Epithelial cell of umbilical artery (primary cell): ENCODE measurements at places on chromosomes 12 and 14. TPM values are rescaled to one million over a fixed set of nuclear protein-coding genes. Genes with fewer than 3 reads are reported as not detected.

PDZRN4 gene
- total RNA-seq, result not detected in 2 replicates

SLC6A12 gene
- not detected in 2 replicates for total RNA-seq

RBP5 gene
- not detected in 2 replicates for total RNA-seq

USP5 gene
- total RNA-seq, result 84.5 and 88.4 TPM in 2 replicates

NKX2-1 gene
- not detected in 2 replicates for total RNA-seq

RTL1 gene
- not detected in 2 replicates for total RNA-seq

GPRC5A gene
- 4.2 and 14.3 TPM in 2 replicates for total RNA-seq

SERPINA1 gene
- not detected in 2 replicates for total RNA-seq

KRT3 gene
- not detected in 2 replicates for total RNA-seq
